M059J (cell line): ENCODE measurements at places on chromosomes 6 and 20. TPM values are rescaled to one million over a fixed set of nuclear protein-coding genes. Genes with fewer than 3 reads are reported as not detected.

Gene BTN1A1
- 0.10 TPM in 1 of 2 replicates, not detected in the other for total RNA-seq

DNA sequence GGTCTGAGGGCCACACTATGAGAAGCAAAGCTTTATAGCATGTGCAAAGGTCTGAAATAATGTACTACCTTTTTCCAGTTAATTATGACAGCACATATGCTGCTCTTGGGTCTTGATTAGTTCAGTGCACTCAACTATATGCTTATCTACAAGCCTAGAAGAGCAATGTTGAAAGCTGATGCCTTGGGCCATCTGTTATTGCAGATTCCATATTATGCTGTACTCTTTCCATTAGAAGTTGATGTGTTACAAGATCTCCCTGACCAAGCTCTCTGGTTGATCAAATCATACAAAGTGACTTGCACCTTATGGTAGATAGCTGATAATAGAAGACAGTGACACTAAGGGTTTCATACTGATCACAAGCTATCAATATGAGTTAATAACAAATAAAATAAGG lies 327.3 kb downstream of the FRK start:
- DNase-seq, result no peak

DNA sequence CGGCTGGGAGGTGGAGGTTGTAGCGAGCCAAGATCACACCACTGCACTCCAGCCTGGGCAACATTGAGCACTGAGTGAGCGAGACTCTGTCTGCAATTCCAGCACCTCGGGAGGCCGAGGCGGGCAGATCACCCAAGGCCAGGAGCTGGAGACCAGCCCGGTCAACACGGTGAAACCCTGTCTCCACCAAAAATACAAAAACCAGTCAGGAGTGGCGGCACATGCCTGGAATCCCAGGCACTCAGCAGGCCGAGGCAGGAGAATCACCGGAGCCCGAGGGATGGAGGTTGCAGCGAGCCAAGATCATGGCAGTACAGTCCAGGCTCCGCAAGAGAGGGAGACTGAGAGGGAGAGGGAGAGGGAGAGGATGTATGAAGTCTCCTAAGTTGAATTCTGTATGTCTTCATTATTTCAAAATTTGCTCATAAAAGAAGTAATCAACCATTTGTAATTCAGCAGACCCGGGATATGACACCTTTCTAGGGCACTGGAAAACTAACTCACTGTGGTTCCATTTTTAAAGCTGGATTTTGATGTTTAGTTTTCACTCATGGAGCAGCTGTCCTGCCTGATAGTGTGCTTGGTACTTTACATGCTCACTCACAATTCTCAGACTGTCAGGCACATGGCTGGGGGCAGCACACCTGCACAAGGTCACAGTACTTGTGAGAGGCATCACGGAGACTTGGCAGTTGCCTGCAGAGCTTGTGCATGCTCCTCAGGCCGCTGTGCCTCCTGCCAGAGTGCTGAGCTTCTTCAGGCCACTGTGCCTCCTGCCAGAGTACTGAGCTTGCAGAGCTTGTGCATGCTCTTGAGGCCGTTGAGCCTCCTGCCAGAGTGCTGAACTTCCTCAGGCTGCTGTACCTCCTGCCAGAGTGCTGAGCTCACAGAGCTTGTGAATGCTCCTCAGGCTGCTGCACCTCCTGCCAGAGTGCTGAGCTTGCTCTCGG lies 106.2 kb downstream of the ERMARD start:
- DNase-seq, result no peak

DNA sequence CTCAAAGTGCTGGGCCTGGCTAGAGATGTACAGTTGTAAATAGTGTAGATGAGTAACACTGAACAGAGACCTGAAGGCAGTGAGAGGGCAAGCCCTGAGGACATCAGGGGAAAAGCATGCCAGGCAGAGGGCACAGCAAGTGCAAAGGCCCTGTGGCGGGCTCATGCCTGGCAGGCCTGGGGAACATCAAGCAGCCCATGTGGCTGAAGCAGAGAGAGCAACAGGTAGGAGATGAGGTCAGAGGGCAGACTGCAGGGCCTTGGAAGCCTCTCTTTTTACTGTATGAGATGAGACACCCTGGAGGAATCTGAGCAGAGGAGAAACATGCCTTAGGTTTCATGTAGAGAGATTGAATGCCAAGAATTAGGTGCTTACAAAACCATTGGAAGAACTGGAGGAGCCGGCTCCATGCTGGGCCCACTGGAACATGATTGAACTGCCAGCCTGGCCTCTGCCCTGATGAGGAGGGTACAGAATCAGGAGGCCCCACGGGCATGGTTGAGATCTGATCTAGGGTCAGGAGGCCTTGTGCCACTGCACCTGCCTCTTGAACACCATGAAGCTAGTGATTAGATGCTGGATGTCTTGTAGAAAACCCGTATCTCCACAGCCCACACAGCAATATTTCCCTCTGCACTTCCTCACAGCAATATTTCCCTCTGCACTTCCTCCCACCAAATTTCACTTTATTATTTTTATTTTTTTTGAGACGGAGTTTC lies 5.9 kb upstream of the HMGA1 start:
- DNase-seq, result no peak

GRCh38 chr20:56673450-56673849 lies 44.3 kb downstream of the TFAP2C start:
- no peak for DNase-seq

DNA sequence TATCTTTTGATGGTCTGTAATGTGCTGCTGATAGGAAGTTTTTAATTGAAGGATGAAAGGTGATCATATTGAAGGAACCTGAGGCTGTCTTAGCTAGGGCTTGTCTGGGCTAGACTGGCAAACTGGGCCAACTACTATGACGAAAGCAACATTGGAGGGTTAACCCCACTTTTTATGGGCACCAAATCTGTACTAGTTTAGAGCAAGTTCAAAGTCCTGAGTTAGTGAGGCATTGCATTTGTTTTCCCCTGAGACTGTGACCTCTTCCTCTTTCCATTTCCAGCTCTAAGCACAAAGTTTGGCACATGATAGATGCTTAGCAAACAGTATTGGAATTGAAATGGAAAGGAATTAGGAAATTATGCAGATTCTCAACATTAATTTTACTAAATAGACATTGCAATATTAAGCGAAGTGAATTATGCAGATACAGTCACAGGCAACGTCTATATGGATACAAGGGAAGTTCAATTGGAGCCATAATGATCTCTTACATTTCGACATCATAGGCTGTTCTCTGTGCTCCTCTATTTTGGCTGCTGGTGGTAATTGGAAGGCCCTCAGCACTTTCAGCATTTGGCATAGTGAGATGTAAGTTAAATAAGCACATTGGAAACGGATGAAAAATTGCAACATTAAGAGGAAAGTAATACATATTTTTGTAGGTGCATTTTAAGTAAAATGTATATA lies 22.2 kb downstream of the CEP57L1 start:
- no peak for DNase-seq

DNA sequence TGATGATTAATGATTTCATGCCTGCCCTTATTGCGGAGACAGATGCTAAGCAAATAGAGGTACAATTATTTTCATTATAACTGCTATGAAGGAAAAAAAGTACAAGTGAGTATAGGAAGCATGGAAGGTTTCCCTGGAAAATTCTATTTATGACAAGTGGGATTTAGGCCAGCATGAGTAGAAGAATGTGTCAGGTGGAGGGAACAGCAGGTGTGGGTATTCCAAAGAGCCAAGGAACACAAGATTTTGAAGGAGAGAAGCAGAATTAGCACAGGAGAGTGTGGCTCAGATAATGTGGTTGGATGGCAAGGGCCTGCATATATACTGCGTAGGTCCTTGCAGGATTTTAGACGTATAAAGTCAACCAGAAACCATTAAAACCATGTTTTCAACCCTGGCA lies 11.4 kb downstream of the PLCB1 start:
- DNase-seq, result no peak

DNA sequence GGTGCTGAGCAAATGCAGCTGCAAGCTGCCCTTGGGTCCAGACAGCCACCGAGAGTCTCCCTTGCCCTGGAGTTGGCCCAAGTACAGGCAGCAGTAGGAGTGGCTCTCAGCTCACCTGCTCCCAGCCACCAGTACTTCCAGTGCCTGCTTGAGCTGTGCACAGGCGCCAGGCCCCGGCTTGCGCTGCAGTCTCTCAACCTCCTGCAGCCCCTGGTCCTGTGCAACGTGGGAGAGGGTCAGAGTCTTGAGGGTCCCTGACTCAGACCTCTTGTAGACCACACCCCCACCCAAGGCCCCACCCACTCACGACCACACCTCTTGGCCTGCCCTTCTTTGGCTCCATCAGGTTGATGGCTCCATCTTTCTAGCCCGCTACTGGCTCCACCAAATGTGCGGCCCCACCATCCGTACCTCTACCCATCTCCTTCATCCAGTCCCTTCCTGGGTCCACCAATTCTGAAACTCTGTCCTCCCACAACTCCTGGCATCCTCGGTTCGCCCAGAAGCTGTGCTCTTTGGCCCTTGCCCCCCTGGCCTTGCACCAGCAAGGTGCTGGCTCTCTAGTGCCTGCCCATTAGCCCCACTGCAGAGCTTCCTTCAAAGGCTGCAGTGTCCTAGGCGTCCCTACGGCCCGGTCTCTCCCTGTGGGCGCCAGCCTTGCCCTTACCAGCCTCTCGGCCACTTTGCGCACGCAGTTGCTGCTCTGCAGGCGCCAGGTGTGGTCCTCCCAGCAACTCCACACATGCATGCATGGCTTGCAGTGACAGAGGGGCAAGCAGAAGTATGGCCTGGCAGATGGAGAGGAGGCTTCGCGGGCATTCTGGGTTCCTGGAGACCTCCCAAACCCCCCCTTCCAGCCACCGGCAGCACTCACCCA lies 16.5 kb upstream of the SPAG4 start:
- no peak for DNase-seq

Gene ENPP5
- total RNA-seq, result 0.22 and 1.0 TPM in 2 replicates

DNA sequence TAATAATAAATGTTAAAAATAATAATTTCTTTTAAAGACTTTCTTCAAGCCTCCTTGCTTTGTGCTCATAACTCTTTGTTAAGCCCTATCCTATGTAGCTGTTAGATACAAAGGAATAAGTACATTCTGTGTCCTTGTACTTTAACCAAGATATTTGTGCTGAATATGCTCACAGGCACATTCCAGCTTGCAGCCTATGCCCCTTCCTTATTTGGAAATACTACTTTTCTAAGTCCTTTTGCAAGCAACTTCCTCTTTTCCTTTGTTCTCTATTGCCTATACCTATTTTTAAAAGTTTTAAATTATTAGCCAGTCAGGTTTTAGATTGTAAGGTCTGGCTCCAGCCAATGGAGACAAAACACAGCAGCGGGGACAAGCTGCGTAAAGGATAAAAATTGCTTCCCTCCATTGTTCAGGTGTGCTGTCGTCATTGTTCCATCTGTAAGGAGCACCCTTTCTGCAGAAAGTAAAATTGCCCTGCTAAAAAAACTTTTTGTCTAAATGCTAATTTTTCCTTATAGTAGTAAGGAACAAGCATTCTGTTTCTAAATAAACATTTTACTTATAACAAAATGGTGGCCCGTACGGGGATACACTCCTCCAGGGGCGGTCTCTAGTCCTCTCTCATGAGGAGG lies 80.2 kb downstream of the SYTL3 start:
- DNase-seq, result no peak

GRCh38 chr6:46832816-46833215 lies 39.6 kb downstream of the MEP1A start:
- peak; percentile 18 for DNase-seq

DNA sequence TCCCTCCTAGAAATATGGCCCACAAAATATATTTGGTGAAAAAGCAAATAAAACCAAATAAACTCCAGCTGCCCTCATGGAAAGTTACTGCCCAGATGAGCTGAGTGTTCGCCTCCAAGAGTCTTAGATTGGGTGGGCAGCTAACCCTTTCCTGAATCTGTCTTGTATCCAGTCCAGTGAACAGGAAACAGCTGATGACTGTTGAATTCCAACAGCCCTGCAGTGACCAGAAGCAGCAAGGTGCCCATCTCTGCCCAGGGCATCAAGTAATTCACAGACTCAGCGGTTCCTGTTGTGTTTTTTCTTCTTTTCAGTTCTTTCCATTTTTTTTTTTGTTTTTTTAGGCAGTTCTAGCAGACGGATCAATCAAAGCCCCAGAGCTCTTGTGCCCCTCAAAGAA lies 199.2 kb downstream of the UBE3D start:
- DNase-seq, result peak; percentile 35

GRCh38 chr6:96002576-96002910 lies 13.2 kb upstream of the FUT9 start:
- no peak for DNase-seq

DNA sequence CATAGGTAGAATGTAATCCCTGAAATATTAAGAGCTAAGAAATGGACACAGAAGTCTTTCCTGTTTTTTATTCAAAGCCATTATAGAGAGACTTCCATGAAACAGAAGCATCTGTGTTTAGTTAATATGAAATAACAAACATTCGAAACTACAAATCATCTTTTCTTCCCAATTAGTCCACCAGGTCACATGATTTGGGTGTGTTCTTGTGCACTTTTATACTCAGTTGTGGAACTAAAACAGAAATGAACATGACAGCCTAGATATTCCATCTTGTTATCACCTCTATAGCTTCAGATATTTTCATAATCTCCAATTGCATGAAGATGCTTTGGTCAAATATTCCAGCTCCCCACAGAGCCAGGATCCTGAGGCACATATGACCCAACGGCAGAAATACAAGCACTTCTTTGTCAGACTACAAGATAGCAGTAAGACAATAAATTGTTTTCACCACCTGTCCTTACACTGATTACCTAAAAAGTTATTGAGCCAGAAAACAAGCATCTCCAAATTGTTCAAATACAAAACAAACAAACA lies 116.8 kb upstream of the BEND6 start:
- DNase-seq, result no peak
